ENCODE measurements at places on chromosomes 5 and 9.

- DNase-seq, result no peak
Measured at GRCh38 chr9:78050421-78050820, 18.8 kb upstream of the GNAQ start.

DNA sequence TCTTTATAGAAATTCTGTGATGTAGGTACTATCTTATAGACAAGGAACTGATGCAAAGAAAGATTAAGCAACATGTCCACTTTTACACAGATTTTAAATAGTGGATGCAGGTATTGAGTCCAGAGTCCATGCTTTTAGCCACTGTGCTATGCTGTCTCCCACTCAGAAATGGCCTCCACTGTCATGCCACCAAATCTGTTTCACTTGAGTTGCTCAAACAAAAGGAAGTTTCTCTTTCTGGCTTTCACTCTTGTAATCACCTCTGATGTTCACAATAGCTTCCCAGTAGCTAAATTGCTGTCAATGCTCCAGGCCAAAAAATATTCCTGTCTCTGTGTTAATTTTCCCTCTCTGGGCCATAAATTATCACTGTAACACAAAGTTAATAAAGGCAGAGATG is 77.0 kb upstream of the RASA1 start:
- DNase-seq, result no peak

DNA sequence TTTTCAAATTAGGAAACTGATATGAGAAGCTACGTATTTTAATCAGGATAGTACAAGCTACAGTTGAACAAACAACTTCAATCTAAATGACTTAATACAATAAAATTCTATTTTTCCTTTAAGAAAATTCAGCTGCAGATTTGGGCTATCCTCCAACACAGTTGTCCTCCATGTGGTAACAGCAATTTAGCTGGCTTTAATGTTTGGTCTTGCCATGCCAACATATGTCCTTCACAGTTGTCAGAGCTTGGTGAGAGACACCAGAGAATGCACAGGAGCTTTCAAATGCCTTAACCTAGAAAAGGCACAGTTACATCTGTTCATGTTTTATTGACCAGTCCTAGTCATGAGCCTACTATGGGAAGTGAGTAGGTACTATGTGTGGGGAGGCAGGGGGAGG is 10.8 kb downstream of the FAM174A start:
- DNase-seq, result no peak

DNA sequence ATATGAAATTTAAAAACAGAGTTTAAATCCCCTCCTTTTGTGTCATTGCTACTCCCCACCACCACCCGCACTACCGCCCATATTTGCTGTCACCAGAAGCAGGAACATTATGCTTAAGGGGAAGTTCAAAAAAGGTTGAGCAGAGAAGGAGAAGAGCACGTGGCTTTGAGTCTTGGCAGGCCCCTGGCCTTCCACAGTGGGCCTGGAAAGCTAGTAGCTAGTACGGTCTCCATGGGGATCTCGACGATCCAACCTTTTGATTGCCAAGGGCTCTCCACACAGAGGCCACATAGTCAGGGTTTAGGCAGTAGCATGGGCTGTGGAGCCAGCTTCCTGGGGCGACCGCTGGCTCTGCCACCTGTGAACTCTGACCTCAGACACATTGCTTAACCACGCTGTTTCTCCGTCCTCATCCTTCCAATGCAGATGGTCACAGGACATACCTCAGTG is 90.1 kb downstream of the GOLPH3 start:
- no peak for DNase-seq

DNA sequence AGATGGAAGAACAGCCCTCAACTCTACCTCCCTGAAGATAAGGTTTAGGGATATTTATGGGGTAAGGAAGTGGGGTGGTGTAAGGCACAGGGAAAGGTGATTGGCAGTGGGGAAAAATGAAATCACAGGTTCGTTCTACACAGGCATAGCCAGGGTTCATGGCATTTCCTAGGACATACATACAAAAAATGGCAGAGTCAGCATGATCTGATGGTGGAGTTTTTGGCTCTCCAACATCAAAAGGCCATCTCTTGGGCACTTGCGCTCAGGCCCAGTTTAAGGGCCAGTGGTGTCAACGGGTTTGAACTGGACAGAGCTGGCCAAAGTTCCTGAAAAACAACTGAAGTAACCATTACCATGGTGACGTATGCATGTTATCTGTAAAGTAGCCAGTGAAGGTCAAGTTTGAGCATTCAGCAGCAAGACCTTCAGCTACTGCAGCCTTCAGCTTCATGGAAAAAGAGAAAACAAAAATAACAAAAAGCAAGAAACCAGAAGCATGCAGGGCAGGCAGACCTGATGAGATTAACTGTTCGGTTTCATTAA is 92.8 kb downstream of the SMARCA2 start:
- DNase-seq, result no peak
